ENCODE measurements at places on chromosomes 6 and 20.

DNA sequence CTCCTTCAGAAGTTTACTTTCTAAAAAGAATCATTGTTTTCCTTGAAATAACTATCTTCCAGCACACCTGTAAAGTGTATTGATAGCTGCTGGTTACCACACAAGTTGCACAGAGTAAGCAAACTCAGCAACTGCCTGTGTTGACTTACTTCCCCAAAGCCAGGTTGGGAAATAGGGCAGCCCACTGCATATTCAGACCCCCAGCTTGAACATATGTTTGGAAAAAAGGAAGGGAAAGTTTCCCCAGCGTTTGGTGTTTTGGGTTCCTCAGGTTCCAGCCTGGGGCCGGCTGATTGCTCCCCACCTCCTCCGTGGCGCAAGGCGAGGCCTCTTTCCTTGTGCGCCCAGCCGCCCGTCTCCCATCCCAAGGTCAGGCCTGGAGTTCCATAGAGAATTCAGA lies 70.1 kb upstream of the QKI start:
- no peak for DNase-seq

DNA sequence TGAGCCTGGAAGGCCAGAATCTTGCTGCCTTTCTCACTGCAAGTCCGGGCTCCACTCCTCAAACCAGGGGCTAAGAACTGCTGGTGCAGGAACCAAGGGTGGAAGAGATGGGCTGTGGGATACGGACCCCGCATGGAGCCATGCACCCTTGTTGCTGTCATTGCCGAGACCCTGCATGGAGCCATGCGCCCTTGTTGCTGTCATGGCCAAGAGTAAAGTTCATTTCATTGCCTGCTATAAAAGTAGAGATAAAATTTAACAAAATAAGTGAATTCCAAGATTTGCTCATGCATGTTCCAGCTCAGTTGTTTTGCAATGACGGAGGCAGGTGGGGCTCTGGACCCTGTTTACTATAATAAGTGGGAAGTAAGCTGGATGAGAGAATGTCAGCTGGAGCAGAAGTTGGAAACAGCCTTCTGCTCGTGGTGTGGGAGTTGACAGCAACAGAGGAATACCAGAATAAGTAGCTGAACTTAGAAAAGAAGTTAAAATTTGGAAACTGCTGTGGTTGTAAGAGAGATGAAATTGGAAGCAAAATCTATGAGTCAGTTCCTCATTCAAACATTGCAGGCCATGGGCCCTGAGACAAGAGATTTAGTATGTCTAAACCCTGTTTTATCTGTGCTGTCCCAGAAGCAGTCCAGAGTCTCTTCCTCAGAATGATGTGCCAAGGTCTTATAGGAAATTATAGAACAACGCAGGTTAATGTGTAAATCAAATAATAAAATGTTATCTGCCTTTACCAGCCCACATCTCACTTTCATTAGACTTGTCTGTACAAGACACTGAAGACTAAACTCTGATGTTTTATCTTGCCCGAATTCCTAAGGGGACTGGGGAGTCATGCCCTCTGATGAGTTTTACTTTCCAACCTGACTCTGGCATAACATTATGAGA lies 15.8 kb upstream of the THBS2 start:
- DNase-seq: peak; percentile 38

DNA sequence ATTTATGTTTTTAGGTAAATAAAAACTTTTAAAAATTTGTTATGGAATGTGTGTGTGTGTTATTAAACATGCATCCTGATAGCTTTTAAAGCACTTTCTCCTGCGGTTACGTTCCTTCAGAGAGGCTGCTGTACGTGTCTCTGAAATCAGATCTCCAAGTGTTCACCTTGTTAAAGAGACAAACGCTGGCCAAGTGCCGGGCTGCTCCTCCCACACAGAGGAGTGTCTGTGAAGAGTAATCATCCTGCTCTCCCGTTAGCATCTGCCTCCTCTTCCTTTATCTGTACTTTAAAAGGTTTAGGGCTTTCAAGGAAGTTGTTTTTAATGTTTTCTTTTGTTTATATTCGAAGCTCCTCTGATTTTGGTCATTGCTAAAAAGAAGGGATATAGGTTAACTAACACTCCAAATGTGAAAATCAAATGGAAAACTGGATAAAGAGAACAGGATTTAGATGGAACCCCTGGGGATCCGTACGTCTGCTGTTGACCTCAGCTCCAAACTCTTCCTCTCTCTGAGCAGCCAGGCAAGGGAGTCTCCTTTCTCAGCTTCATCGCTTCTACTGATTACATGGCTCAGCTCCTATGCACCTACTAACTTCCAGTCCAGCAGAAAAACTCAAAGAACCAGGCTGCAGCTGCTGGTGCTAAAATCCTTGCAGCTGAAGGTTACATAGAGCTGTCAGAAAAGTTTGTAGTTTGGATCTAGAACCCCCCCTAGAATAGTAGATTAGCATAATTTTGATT lies 20.0 kb downstream of the IRF4 start:
- no peak for DNase-seq

DNA sequence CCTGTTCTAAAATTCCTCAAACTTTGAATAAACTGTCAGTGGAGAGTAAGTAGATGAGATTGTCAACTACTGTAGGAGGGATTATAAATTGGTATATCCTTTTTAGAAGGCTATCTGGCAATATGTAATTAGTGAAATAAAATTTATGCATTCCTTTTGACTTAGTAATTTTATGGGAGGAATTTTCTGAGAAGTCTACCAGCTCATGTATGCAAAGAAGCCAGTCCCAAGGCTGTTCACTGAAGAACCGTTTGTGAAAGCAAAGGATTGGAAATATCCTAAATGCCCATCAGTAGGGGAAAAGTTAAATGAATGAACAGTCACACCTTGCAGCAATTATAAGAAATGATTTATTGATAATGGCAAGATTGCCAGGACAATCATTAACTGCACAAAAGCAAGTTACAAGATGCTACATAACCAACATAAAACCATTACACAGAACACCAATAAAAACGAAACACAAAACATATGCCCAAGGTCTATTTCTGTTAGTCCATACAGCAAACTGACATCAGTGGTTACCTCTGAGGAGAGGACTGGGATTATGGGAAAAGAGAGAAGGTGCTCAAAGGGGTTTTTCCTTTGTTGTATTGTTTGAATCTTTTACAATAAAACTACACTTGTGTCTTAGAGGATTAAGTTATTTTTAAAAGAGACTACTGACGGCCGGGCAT lies 4.6 kb upstream of the DSTN start:
- DNase-seq: peak; percentile 33

DNA sequence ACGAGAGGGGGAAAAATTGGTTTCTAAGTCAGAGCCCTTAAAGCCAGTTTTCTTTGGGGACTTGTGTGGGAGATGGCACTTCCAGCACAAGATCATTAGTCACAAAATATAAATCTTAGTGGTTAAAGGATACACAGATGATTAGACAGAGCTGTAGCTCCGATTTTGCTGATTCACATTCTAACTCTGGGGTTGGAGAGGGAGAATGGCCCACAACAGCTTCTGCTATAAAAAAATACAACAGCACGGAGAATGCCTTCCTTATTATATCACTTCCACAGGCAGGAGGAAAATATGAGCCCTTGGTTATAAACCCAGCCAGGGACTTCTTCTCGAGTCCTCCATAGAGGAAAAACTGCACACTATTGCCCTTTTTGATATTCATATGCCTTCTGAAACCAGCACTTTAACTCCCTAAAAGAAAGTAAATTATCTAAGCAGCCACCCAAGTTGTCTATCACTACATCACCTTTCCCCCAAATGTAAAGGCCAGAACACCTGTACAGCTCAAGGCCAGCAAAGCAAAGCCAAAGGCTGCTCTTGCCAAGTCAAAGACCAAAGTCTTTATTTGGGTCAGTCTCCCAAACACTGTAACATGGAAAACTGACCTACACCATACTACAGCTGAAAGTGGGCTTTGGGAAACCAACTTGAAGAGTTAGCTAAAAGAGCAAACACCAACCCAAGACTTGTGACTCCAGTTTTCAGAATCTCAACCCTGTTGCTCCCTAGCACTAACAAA lies 10.4 kb downstream of the MRPL14 start:
- DNase-seq: peak; percentile 87
